Lung (tissue), 17 donors: ENCODE measurements at places on chromosomes 12 and 14. TPM values are rescaled to one million over a fixed set of nuclear protein-coding genes. Genes with fewer than 3 reads are reported as not detected.
A peak's percentile ranks its signal among the peaks of the same experiment; 100 is the strongest.

Gene SCNN1A
- total RNA-seq: 122 TPM

Gene SMCO2
- 0.31 TPM for total RNA-seq

Gene WSCD2
- total RNA-seq: 0.71 TPM

Gene RASSF3
- total RNA-seq: 31.5 TPM

Gene GNB3
- total RNA-seq: 3.3 TPM

Gene HOXC5
- total RNA-seq: 0.26 TPM

Gene SPTSSA
- total RNA-seq: 51.8 TPM

Gene EFS
- total RNA-seq: 19.9 TPM

Gene LMNTD1
- total RNA-seq: 14.9 TPM

Gene NAV3
- 7.7 TPM for total RNA-seq

Gene OR6C2
- 0.14 TPM for total RNA-seq

Gene PLEKHG7
- 6.1 TPM for total RNA-seq

Gene FOXN4
- 0.26 TPM for total RNA-seq

Gene CCDC197
- not detected for total RNA-seq

Gene DIO2
- total RNA-seq: 0.46 TPM

Gene RD3L
- total RNA-seq: not detected

GRCh38 chr14:90308561-90308960 lies 23.2 kb downstream of the NRDE2 start:
- no peak for DNase-seq

DNA sequence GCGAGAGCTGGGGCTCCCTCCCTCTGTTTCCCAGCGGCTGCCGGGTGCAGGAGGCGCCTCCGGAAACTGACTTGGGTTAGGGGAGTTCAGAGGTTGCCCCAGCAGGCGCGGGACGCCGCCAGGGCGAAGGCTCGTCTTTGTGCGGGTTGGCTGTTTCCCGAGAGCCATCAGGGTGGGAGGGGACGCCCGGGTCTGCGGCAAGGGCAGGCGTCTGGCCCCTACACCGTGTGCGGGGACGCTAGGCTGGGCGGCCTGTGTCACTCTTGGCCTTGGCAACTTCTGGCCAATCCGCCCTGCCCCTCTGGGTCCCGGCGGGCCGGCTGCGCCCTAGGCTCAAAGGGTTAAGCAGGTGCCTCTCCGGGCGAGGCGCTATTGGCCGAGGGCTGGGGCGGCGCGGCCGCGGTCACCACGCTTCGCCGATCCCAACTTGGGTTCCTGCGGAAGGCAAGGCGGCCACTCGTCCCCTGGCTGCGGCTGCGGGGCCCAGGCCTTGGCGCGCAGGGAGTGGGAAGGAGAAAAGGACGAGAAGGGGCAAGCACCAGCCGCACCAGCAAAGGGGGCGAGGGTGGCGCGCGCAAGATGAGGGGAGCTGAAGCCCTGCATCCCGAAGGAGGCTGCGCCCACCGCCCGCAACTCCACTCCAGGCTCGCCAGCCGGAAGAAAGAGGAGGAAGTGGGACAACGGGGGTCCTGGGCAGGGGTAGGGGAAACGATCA lies 5.6 kb upstream of the NPAS3 start:
- DNase-seq: peak; percentile 23

- DNase-seq: no peak
Measured at GRCh38 chr14:105933238-105933637, 406.9 kb downstream of the TMEM121 start.

- DNase-seq: no peak
Measured at GRCh38 chr12:65911321-65911720, 87.0 kb downstream of the HMGA2 start.

GRCh38 chr14:86780876-86781510 lies 1212.0 kb downstream of the GALC start:
- no peak for DNase-seq

- DNase-seq: peak; percentile 38
Measured at GRCh38 chr12:111434049-111434448, 28.3 kb downstream of the SH2B3 start.

DNA sequence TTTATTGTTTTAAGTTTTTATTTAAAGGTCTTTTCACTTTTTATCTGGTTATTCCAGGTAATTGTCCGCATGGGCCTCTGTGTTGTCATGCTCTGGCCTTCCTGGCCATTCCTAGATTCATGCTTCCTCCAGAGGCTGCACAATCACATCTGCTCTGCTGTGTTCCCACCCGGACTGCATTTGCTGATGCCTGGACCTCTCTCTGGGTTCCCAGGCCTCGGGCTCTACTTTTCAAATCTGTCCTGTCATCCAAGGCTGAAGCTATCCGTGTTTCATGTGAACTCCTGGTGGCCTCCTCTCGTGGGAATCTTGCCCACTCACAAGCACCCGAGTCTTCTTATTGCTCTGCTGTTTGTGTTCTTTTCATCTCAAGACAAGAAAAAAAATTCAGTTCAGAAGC lies 16.1 kb upstream of the VDR start:
- no peak for DNase-seq

DNA sequence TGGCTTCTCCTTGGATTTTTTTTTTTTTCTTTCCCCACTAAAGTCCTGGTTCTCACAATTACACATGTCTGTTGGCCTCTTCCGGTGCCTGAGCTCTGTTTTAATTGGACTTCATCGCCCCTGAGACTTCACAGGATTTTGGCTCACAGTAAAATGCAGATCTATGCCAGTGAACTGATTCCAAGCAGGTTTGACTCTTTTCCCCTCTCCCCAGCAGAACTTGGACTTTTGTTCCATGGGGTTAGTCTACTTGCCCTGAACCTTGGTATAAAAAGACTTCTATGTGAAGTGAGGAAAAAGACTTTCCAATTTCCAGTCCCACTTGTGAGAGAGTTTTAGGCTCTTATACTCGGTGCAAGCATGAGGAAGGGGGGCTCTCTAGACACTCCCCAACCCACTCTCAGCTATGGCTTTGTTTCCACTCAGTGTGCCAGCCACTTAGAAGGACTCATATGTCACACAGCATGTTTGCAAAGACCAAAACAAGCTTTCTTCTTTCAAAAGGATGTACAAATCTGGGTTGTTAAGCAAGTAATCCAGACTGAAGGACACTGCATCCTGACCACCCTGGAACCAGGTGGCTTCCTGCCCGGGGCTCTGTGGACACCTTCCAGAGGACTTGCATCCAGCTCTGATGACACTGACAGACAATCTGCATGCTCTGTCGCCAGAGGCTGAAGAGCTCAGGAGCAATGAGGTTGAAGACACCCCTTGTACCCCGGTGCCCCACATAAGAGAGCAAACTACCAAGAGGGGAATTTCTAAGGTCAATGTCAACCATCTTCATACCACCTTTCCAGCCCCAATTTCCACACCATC lies 221.9 kb upstream of the EGLN3 start:
- DNase-seq: no peak

DNA sequence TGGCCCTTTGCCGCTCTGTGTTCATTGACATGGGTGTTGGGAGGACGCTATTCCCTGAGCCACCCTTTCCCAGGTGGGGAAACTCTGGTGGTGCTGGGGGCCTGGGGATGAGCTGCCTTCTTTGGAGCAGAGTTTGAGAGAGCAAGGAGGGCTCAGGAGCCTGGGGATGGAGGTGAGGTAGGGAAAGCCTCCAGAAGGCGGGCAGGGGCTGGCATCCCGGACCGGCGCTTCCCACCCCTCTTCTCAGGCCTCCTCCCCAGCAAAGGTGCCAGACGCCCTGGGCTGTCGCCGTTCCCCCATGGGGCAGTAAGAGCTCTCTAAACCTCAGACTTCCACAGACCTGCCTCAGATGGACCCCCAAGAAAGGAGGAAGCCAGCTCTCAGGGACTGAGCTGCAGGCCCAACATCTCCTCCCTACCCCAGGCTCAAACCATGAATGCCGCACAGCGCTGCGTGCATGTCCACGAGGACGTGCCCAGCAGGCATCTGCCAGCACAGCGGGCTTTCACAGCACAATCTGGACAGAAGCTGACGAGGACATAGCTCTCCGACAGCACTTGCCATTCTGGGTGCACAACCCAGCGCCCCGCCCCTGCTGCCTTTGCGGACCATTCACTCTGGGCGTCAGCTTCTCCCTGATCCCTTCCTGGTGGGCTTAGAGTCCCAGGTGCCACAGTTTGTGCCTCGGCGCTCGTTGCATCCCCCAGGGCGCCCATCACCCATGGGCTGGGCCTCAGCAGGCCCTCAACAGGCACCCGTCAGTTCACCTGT lies 14.9 kb upstream of the TTC7B start:
- no peak for DNase-seq

DNA sequence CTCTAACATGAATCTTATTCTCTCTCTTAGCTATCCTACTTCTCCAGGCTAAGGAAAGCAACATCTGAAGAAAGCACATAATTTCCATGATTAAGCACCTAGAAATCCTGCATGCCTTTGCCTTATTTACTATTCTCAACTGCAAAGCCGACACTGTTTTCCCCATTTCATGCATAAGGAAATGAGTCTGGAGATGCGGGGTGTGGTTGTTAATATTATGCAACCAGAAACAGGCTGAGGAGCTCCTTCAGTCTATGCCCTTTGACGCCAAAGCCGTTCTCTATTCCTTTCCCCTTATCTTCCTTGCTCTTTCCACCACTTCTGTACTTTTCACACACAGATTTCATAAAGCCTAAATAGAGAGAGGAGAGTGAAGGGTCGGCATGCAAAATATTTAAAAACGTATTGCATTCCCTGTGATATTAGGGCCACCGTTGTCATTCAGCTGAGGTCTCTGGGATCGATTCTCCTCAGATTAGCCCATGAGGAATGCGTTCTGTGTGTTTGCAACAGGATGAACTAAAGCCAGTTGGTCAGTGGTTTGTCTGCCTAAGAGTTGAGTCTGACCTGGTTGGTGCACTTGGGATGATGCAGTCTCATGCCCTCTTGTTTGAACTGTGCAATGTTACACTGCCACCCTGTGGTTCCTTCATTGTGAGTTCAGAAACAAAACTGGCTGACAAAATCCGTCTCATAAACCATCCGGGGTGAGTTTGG lies 53.1 kb upstream of the PLEKHG7 start:
- peak; percentile 86 for DNase-seq

GRCh38 chr12:5043589-5044419 lies at the start of gene KCNA5:
Gene KCNA5 (plus strand): TSS chr12:5043879. CDS start chr12:5044148, 269 bp downstream.
- DNase-seq: peak; percentile 61

- no peak for DNase-seq
Measured at GRCh38 chr12:47799357-47799955, 20.2 kb downstream of the HDAC7 start.

- no peak for DNase-seq
Measured at GRCh38 chr12:116610971-116611541, 51.9 kb downstream of the MAP1LC3B2 start.

DNA sequence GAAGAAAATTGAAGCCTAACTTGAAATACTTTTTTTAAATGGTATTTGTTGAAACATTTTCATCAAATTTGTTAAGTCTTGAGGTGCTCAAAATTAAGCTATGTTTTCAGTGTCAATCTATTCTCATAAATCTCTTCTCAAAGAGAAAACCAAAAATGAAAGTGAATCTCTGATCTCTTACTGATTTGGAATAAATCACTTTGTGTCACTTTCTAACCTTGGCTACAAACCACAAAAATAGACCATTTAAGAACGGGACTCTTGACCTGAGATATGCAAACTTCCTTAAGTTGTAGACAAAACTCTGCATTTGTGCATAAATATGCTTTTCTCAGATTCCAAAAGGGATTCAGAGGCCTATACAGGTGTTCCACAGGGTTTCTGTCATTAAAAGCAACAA lies 192.9 kb downstream of the SEC23A start:
- no peak for DNase-seq

- DNase-seq: no peak
Measured at GRCh38 chr12:122867691-122868461, 28.0 kb downstream of the VPS37B start.

GRCh38 chr14:71089971-71090370 lies 182.7 kb downstream of the PCNX1 start:
- DNase-seq: no peak

DNA sequence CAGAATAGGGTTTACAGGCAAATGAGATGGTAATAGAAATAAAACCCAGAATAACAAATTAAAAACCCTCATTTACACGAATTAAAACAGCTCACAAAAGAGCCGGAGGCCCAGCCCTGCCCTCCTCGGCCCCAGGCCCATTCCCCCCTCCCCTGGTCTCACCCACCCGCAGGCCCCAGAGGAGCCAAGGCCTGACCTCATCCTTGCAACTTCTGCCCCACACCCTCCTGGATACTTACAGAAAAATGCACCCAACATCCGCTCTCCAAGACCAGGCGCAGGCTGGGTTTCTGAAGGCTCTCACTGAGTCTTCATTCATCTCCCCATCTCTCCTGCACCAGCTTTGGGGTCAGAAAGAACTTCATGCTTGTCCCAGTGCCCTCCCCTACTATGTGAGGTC lies 16.2 kb upstream of the VSX2 start:
- DNase-seq: no peak
